ENCODE measurements at places on chromosomes 3 and 15.

- no peak for DNase-seq
These were observed 141.9 kb upstream of the CCDC54 start for GRCh38 chr3:107235193-107235927.

DNA sequence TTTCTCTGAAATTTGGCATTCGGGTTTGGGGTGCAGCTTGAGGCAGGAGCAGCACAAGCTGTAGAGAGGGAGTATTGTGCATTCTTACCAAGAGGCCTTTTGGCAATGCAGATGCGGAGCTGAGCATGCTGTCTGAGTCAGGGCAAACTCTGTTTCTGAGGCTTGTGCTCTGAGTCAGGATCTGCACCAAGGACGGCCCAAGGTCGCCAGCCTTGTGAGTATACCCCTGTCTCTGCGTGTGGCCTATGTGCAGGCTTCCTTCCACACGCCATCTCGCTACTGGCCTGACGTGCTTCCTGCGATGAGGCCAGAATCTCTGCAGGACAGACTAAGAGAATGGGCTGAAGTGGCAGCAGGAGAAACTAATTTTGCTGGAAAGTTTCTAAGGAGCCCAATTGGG lies 83.8 kb upstream of the ROPN1 start:
- no peak for DNase-seq

DNA sequence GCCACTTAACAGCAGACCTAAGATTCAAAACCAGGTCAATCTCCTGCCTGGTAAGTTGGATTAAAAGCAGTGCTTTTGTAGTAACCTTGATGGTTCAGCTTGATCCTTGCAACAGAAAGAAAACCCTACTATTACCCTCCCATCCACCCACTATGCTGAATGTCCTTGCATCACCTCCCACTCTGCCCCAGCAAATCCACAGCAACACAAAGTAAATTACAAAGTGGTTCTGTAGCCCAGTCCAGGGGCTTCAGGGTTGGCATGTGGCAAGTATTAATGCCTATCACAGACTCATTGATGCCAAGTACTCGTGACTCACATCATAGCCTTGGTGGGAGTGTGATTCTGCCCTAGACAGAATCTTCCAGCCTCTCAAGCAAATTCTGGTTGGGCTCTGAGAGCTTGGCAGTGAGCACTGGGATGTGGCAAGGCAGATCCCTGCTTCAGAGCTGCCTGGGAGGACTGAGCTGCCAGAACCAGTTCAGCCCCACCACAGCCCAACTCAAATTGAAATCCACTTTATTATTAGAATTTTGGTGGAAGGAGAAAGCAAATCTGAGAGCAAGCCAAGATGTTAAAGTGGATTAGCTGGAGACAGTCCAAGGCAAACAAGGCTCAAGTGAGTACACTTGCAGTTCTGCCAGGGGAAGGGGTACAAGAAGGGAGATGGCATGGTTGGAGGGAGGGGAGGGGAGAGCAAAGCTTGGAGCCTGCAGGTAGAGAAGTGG lies 225.8 kb upstream of the UMPS start:
- no peak for DNase-seq

DNA sequence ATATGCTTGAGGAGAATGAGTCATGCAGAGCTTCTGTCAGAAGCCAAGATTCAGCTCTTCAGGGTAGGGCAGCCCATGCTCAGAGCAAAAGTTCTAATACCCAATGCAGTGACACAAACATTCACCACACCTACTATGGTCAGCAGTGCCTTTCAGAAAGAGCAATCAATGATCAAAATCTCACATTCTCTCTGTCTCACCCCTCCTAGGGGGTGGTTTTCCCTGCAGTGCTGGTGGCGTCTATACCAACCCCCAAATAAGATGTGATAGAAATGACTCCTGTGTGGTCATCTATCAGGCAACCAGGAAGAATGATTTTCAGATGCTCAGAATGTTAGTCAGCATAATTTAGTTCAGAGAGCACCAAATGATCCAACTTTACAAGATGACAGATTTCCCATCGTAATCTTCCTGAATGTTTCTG lies 385.3 kb downstream of the NTRK3 start:
- DNase-seq = no peak

GRCh38 chr3:128504963-128505730 lies 12.1 kb upstream of the GATA2 start:
- no peak for DNase-seq

DNA sequence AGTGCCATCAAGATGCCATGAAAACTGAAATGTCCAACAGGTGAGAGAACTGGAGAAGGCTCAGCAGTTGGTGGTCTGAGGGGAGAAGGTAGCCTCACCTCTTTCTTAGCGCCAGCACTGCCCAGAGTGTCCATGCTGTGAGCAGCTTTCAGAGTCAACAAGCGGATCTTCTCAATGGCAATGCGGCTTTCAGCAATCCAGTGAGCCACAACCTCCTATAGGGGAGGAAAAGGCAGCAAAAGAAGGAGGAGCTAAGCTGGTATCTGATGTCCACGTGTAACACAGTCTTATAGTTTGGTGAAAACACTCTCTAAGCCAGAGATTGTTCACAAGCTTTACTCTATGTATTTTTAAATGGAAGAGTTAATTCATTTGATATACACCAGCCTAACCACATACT lies 36.1 kb upstream of the ACKR4 start:
- DNase-seq = no peak

- DNase-seq = peak; percentile 58
These were observed 21.4 kb upstream of the ZBED2 start for GRCh38 chr3:111616417-111617105.

- no peak for DNase-seq
These were observed 128.6 kb upstream of the LIPC start for GRCh38 chr15:58303236-58303635.

GRCh38 chr15:73010154-73011152 lies 41.8 kb upstream of the NEO1 start:
- DNase-seq = no peak

DNA sequence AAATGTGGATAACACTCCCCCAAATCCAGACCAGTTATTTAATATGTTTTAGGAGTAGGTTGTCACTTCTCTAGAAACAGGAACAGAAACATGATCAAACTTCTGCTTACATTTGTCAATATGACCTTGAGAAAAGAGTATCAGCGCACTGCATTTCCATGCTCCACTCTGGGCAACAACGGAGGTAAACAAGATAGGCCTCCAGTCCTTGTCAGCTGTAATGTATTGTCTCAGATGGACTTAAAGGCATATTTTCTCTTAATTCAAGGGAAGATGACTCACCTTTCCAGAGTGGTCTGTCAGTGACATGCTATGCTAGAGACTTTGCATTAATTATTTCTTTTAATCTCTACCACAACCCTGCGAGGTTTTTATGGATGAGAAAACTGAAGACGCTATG lies 51.6 kb upstream of the TCF12 start:
- no peak for DNase-seq
